ENCODE measurements at places on chromosomes 13 and 19. TPM values are rescaled to one million over a fixed set of nuclear protein-coding genes. Genes with fewer than 3 reads are reported as not detected.

Gene ZNF296
- not detected for total RNA-seq

Gene ATP8A2
- total RNA-seq, result 0.09 TPM

Gene SMIM17
- total RNA-seq, result 0.32 TPM

Gene IL17D
- 1.4 TPM for total RNA-seq

Gene LILRB5
- not detected for total RNA-seq

Gene CLDND2
- total RNA-seq, result not detected

Gene SYNGR4
- not detected for total RNA-seq

Gene KCTD4
- total RNA-seq, result not detected

Gene ACP7
- 0.17 TPM for total RNA-seq

Gene ZFP36
- total RNA-seq, result 2.4 TPM

Gene ZNF256
- 6.3 TPM for total RNA-seq

Gene C13orf42
- total RNA-seq, result not detected

Gene SIRT6
- 12.1 TPM for total RNA-seq

Gene CGB8
- not detected for total RNA-seq

Gene DNAJC15
- 29.4 TPM for total RNA-seq

Gene RFXANK
- total RNA-seq, result 67.5 TPM

Gene CEACAM16
- not detected for total RNA-seq

Gene ZNF836
- total RNA-seq, result 8.2 TPM

Gene RGCC
- 2.4 TPM for total RNA-seq

Gene CDX2
- total RNA-seq, result not detected

Gene PSMD8
- 195 TPM for total RNA-seq

Gene NLRP4
- total RNA-seq, result not detected

Gene MYO1F
- 0.47 TPM for total RNA-seq

Measured in bronchial smooth muscle cell (primary cell).